ENCODE measurements at places on chromosomes 6 and 20.
A peak's percentile ranks its signal among the peaks of the same experiment; 100 is the strongest.

DNA sequence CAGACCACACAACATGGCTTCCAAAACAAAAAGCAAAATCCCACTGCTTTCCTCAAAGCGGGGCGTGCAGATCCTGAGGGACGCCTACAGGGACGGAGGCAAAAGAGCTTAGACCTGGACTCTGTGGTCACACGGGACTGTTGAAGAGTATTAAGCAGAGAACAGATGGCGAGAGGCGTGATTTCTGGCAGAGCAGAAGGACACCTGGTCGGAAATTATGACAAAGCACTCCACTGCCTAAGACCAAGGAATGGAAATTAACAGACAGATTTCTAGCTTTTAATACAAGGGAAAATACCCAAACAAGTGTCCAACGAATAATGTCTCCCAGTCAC, 15.4 kb downstream of the CST7 start:
- DNase-seq, result no peak

DNA sequence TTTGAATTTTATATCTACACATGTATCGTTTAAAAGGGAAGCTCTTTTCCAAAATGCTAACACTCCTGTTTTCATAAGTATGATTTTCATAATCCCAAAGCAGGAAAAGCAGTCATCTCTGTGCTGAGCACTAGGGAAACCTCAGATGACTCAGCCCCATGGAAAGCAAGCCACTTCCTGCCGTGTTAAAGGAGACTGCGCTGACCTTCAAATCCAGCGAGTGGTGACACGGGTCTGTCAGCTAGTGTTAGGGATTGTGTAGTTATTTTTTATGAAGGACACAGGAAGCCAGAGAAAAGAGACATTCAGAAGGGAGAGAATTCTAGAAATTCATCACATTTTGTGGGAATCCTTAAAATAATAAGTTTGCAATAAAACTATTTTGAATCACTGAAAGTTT, 57.0 kb upstream of the CD93 start:
- DNase-seq, result peak; percentile 56

DNA sequence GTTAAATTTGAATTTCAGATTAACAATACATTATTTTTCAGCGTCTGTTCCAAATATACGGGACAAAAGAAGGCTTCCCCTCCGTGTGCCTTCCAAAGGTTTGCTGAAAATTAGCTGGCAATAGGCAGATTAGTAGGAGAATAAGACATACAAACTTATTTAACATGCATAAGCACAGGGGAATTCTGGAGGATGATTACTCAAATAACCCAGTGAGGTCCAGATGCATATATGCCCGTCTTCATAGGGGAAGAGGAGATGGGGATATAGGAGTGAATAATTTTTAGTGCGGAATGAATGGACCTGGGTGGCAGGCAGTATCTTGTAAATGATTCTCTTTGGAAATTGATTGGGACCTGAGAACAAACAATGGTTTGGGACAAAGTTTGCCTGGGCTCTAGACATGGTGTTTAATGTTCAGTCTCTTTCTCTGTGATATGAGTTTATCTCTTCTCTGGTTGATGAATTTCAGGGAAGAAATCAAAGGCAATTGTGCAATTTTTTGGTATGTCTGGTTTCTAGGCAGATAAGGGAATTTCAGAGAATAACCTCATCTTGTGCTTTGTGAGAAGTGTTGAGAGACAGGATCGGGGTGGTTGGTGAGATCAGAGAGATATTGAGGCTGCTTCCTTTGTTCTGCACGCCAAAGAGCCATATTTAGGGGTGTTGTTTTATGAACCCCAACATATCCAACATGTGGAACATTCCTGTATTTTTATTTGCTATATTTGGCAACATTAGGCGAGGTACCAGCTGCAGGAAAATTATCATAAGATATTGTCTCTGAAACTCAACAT, 63.7 kb downstream of the MKKS start:
- no peak for DNase-seq

- DNase-seq, result no peak
Measured at GRCh38 chr6:4903121-4903520, 100.7 kb downstream of the RPP40 start.

DNA sequence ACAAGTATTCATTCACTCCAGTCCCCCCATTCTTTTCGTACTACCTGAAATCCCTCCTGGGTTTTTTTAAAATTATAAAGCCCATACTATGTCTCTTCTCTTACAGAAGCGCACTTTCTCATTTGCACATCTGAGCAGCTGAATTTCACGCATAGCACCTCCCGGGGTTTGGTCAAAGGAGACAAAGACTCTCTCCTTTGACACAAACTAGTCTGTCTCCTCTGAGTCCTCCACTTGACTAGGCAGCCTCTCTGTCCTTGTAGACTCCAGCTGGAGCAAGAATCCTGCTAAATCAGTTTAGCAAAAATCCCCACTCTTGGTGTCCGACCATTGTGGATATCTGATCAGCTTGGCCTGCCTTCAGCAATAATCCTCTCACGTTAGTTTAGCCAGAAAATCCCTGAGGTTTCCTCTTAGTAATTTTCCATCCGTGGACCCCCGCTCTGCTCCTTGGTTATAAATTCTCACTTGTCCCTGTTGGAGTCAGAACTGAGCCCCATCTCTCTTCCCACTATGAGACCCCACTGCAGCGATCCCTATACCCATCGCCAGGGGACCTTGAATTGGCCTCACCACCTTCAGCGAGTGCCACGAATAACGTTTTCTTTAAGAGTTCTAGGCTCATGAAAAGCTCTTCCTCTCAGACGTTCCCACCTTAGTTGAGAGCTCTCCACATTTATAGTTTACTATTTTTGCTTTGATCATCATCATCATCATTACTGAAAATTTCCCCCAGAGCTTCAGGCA, 29.0 kb downstream of the PDYN start:
- no peak for DNase-seq

DNA sequence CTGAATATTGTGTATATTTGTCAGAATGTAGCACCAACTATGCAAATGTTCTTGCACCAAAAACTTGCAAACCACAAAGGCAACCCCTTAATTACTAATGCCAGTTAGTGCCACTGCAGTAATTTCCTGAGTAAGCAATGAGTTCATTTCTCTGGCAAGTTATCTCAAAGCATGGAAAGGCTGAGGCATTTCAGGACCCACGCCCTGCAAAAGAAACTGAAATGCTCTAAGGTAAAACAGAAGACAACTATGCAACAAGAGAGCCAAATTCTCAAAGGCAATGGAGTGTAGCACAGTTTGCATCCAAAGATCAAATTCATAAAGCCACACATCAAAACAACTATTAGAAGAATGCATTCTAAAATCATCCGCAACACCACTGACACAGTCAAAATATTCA, 994.4 kb downstream of the EYS start:
- no peak for DNase-seq

DNA sequence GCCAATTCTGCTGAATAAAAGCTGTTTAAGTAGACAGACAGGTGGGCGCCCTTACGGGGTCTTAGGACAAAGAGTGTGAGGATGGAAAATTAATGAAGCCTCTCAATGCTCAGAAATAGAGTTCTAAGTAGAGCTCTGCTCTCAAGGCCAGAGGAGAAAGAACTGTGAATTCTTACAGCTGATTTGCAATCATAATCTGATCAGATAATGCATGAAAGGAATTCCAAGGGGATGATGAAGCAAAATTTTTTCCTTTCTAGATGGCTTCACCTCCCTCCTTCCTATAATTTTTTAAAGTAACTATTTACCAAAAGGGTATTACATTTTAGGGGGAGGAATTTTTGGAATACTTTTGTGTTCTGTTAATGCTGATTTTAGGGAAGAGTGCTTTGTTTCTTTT, 308.1 kb upstream of the HS3ST5 start:
- no peak for DNase-seq

- DNase-seq, result no peak
Measured at GRCh38 chr20:3193806-3194616, 10.5 kb downstream of the DDRGK1 start.

DNA sequence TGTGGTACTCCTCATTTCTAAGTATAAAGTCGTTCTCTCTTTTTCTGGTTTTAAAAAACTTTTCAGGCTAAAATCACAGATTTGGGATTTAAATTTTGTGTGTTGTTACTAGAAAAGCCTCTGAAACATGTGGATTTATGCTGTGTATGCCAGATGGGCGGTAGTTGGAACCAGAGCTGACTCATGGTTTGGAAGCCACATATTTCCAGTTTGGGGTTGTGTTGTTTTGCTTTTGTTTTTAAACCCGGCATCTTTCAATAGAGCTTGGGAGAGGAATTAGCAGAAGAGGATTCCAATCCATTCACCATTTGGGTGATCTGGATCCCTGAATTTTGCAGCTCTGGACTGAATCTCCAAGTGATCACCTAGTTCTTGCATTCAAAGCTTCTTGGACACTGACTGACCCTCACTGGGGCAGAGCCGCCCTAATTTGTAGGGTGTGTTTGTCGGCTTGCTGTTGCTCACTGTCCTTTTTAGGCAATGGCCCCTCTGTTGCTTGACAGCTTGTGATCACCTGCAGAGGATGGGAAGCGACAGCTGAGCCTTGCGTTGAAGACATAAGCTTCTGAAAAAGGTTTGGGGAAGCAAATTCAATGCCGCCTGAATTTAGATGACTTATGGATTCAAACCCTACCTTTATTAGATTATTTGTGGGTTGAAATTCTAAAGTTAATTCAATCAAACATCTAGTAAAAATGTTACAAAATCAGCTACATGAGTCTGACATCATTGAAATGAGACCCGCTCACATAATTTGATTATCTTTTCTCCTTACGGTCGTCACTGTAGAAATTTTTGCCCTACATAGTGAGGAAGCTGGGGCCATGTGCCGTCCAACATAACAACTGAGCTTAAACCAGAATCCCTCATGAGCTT, 79.9 kb upstream of the CD83 start:
- no peak for DNase-seq

- no peak for DNase-seq
Measured at GRCh38 chr6:33786736-33787135, 2.2 kb downstream of the LEMD2 start.

GRCh38 chr20:32642257-32643046, 31.3 kb downstream of the C20orf203 start:
- DNase-seq, result no peak

DNA sequence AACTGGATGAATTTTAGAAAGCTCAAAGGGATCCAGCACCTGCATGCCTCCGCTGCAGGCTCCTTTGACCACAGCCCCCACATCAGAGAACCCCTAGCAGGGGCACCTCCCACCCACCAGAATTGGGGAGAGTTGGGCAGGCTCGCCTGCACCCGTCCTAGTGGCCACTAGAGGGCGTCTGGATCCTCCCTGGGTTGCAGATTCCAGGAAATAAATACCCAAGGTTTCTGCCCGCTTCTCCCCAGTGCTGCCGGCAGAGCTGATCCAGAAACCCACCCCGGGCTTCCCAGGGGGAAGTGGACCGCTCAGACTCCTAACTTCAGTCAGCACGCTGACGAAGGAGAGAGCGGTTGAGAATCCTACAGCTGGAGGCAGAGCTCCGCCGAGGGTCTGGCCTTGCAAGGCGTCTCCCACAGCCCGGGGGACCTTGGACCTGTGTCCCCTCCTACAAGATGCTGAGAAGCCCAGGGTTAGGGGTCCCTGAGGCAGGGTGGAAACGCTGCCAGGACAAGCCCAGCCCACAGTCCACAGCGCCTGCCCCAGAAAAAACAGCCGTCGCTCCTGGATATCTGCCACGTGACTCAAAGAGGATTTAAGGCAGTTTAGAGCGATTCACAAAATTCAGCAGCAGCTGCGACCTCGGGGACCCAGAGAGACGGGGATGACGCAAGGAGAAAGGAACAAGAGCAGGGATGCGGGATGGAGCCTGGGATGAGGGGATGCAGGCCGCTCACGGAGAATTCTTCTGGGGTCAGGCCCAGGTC, 32.6 kb upstream of the PHACTR3 start:
- DNase-seq, result peak; percentile 32

DNA sequence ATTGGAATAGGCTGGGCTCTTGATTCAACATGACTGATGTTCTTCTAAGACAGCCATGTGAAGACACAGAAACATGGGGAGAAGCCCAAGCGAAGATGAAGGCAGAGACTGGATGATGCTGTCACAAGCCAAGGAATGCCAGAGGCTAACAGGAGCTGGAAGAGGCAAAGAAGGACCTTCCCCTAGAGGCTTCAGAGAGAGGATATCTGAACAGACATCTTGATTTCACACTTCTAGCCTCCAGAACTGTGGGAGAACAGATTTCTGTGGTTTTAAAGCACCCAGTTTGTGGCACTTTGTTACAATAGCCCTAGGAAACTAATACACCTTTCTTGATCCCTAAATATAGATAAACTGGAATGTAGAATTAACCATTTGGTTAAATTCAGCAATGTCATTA, 127.0 kb downstream of the EDN1 start:
- no peak for DNase-seq

DNA sequence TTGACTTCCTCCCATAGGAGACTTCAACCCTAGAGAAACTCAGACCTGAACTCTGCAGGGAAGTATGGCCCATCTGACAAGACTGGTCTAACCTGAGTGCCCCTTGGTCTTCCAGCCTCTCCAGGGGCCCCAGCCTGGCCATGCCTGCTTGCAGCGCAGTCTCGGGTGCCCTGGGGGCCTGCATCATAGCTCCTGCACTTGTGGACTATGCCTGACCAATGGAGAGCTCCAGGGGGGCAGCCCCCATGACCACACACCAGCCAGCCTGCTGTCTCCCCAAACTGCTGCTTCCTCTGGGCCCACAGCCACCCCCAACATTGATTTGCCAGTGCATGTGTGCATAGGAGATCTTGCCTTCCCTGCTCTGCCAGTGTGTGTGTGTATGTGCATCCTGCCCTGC, 608.6 kb upstream of the MARCKS start:
- DNase-seq, result no peak

- no peak for DNase-seq
Measured at GRCh38 chr6:16706911-16707783, 54.1 kb downstream of the ATXN1 start.

DNA sequence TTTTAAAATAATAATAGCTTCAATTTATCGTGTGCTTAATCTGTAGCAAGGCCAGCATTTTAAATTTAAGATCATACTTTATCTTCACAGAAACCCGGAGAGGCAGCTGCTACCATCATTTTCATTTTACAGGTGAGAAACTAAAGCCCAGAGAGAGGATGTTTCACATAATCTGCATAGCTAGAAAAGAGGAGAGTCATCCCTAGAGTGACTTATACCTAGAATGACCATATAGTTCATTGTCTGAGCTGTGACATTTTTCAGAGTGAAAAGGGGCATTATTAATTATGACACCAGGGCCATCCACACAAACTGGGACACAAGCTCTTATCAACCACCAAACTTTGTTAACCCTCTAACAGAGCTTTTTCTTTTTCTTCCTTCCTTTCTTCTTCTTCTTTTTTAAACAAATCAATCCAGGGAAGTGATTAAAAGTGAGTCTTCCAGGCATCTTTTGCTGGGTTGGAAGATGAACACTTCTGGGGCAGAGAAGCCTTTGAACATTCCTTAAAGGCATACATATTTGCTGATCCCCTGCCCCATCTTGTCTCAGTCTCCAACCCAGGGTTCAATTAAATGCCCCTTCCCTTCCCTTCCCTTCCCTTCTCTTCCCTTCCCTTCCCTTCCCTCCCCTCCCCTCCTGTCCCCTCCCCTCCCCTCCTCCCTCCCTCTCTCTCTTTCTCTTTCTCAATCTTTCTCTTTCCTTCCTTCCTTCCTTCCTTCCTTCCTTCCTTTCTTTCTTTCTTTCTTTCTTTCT, 272.5 kb upstream of the JAG1 start:
- DNase-seq, result no peak

- no peak for DNase-seq
Measured at GRCh38 chr6:13851330-13851729, 37.0 kb upstream of the MCUR1 start.

GRCh38 chr20:62501801-62502495, 26.2 kb upstream of the GATA5 start:
- peak; percentile 57 for DNase-seq
